ENCODE measurements at places on chromosomes 5 and 9.

DNA sequence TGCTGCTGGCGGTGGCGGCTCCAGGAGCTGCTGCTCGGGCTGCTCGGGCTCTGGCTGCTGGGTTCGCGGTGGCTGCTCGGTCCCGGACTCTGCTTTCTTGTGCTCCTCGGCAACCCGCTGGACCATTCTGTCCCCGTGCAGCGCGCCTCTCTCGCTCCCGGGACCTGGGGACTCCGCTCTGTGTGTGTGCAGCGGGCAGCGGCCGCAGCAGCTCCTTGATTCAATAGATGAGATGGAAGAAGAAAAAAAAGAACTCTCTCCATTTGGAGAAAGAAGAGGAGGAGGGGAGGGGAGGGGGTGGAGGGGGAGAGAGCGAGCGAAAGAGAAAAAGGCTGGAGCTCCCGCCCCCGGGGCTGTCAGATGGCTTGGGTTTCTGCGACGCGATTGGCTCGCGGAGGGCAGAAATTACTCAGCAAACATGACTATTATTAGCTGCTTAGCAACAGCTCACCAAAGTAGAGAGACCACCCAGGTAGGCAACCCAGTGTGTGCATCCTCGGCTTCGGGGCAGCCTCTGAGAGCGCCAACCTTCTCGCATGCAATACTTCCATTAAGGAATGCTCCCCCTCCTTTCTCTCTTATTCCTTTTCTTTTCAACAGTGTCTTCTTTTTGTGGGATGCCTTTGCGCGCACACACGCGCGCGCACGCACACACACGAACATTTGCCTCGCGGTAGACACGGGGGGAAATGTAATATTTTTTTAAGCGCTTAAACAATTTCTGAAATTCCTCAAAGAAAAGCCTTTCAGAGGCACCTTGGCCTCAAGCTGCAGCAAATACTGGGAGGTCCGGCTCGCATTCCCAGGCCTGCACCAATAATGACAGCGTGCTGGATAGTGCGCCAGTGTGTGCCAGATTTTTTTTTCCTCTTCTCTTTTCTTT lies 7.6 kb downstream of the PTCH1 start:
- DNase-seq, result peak; percentile 69

DNA sequence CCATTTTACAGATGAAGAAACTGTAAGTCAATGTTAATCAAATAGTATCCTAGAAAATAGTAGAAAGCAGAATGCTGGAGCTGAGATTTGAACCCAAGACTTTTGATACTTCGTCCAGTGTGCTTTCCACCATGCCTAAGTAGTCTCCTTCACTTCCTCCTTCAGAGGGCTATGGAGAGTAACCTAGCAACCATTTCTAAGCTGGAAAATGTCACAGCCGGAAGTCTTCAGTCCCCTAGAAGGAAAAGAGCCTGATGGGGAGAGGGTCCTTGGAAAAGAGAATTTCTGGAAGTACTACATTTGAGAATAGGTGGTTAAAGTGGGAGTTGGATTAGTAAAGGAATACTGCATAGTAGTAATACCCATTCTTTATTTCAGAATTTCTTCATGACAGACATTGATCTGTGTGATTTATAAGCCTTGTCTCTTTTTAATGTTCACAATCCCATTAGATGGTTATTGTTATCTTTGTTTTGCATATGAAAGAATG lies 32.7 kb downstream of the PCDHAC2 start:
- no peak for DNase-seq

DNA sequence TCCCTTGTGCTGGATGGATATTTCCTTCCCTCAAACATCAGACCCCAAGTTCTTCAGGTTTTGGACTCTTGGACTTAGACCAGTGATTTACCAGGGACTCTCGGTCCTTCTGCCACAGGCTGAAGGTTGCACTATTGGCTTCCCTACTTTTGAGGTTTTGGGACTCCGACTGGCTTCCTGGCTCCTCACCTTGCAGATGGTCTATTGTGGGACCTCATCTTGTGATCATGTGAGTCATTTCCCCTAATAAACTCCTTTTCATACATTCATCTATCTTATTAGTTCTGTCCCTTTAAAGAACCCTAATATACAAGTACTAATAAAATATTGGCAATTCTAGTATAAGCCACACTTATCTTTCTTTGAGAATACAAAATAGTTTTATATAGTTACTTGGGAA lies 1078.9 kb downstream of the CDH12 start:
- no peak for DNase-seq

DNA sequence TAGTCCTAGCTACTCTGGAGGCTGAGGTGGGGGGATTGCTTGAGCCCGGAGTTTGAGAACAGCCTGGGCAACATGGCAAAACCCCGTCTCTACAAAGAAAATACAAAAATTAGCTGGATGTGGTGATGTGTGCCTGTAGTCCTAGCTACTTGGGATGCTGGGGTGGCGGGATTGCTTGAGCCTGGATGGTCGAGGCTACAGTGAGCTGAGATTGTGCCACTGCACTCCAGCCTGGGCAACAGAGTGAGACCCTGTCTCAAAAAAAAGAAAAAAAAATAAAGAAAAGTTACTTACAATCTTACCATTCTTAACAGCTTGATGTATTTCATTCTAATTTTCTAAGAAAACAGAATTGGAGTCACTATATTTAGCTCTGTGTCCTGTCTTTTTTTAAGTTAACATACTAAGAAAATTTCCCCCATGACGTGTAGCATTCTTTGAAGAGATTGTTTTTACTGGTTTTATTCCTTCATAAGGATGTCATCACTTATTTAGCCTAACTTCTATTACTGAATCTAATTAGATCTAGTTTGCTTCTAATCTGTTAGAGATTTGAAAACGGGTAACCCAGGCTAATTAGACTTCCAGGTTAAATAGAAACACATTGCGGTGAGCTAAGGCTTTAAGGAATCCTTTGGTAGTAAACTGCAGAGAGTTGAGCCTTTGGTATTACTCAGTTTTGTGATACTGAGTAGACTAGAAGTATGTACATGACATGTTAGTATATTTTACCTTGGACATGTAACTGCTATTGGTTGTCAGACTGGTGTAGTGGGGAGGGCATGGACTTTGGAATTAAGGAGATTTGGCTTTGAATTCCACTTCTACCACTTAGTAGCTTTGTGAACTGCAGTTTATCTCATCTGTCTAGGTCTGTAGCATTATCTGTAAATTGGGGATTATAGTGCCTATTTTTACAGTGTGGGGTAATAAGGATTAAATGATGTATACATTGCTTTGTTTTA lies 24.0 kb downstream of the HSPA4 start:
- DNase-seq, result no peak

GRCh38 chr5:138661291-138661960 lies 86.2 kb upstream of the HSPA9 start:
- DNase-seq, result no peak
